ENCODE measurements at places on chromosomes 7 and 10. TPM values are rescaled to one million over a fixed set of nuclear protein-coding genes. Genes with fewer than 3 reads are reported as not detected.

Gene AKR1C4
- not detected for polyA plus RNA-seq

Gene MAD1L1
- polyA plus RNA-seq = 97.0 TPM

Gene CCDC146
- 0.88 TPM for polyA plus RNA-seq

Gene VIPR2
- polyA plus RNA-seq = 5.2 TPM

Gene HABP2
- not detected for polyA plus RNA-seq

Gene STEAP1
- polyA plus RNA-seq = not detected

Gene PANK1
- polyA plus RNA-seq = 0.66 TPM

Gene ABCB4
- polyA plus RNA-seq = not detected

Gene RET
- polyA plus RNA-seq = not detected

Gene SCART1
- 0.74 TPM for polyA plus RNA-seq

Gene LRRC18
- polyA plus RNA-seq = not detected

Gene PALD1
- polyA plus RNA-seq = 0.14 TPM

Gene TFPI2
- not detected for polyA plus RNA-seq

Gene FAM131B
- polyA plus RNA-seq = 1.2 TPM

Gene GCC1
- 20.1 TPM for polyA plus RNA-seq

Gene PNLIPRP3
- not detected for polyA plus RNA-seq

Gene TLX1
- polyA plus RNA-seq = not detected

Gene SLC13A4
- polyA plus RNA-seq = not detected

Gene UBE2D4
- polyA plus RNA-seq = 6.2 TPM

Gene C10orf53
- not detected for polyA plus RNA-seq

Gene SOSTDC1
- not detected for polyA plus RNA-seq

Gene SDHAF3
- 48.1 TPM for polyA plus RNA-seq

Gene ZKSCAN1
- polyA plus RNA-seq = 14.4 TPM

Gene MACC1
- not detected for polyA plus RNA-seq

Gene BMPER
- not detected for polyA plus RNA-seq

Gene GPR15LG
- polyA plus RNA-seq = not detected

Gene TMEM139
- not detected for polyA plus RNA-seq
